Chondrocyte (in vitro differentiated cells): ENCODE measurements at places on chromosomes 7 and 10.

DNA sequence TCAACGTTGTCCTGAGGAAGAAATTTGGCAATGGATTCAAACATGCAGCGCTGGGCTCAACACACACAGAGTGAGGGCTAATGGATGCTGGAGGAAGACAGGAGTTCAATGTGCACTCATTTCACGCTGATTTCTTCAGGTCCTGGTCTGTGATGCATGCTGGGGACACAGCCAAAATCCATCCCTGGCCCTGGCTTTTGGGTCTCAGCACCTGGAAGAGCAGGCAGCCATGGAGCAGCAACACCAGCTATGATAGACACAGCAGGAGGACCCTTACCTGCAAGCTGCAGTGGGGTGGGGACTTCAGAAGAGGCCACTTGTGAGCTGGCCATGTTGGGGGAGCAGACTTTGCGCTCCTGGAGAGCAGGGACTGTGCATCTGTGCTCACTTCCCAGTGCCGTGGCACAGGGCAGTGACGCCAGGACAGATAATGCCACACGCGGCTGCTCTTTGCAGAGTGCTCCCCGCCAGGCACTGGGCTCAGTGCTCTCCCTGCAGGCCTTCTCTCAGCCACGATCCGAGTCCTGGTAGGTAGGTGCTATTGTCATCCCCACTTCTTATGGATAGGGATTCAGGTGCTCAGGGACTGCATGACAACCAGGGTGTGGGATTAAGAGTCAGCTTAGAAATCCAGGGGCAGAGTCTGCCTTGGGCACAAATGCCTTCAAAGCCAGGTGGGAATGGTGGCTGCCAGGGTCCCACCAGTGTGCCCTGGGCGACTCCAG is 138.8 kb upstream of the UNC5B start:
- peaks cover 46% of the 10 kb centered on the region for H3K27me3 ChIP-seq
- peak; percentile 67 for DNase-seq
- H3K27ac ChIP-seq, result no peak overlapping the region
- peaks cover 4% of the 10 kb centered on the region for H3K36me3 ChIP-seq
- H3K4me3 ChIP-seq, result no peak overlapping the region

DNA sequence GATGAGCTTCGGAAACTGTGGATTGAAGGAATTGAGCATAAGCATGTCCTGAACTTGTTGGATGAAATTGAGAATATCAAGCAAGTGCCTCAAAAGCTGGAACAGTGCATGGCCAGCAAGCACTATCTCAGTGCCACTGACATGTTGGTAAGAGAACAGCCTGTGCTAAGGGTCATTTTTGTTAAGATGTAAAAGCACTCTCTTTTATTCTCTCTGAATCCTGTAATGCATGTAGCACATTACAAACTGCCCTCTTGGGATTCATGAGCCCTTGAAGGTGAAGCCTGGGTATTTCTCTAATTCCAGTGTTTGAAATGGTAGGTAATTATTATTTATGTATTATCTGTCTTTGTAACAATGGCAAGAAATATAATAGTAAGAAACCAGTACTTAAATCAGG is 36.1 kb downstream of the EXOC4 start:
- DNase-seq, result no peak
- peaks cover 12% of the 10 kb centered on the region for H3K4me1 ChIP-seq
- H3K27me3 ChIP-seq, result no peaks in the 10 kb centered on the region
- H3K4me3 ChIP-seq, result no peak overlapping the region

DNA sequence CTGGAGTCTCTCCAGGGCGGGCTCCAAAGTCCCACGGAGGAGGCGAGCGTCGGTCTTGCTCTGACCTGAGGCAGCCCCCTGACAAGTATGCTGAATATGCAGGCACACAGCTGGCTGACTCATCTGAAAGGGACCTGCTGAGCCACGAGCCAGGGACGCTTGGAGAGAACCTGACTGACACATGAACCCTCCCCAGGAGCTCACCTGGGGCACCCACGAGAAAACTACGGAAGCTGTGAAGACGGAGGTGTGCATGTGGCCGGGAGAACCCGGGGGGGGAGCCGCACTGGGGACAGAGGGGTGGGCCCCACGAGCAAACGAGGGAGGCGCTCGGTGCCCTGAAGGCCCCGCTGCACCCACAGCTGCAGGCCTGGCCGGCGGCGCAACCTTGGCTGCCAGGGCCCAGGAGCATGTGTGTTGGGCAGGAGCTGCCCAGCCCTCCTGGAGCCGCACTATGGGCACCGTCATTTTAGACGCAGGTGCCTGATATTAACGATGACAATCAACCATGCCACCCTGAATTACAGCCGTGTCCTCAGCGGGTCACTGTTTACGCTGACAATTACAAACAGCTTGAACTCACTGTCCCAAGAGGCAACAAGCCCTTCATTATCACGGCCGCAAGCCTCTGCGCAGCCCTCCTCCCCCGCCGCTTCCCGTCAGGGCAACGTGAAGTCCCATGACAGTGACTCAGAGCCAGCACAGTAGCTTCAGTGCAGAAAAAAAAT is 64.7 kb downstream of the DIP2C start:
- no peak for DNase-seq
- no peaks in the 10 kb centered on the region for H3K36me3 ChIP-seq

DNA sequence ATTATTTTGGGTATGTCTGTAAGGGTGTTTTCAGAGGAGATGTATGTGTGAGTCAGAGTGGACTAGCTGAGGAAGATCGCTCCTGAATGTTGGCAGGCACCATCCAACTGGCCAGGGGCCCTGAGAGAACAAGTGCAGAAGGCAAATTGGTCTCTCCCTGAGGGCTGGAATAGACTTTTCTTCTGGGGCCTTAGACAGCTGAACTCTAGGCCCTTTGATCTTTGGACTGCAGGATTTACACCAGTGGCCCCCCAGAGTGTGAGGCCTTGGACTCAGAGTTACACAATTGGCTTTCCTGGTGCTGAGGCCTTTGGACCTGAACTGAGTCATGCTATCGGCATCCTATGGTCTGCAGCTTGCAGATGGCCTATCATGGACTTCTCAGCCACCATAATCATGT is 217.2 kb downstream of the REEP3 start:
- no peaks in the 10 kb centered on the region for H3K27me3 ChIP-seq
- no peak overlapping the region for H3K4me3 ChIP-seq
- peaks cover 6% of the 10 kb centered on the region for H3K4me1 ChIP-seq
- no peaks in the 10 kb centered on the region for H3K36me3 ChIP-seq

- H3K4me1 ChIP-seq, result no peaks in the 10 kb centered on the region
- no peak overlapping the region for H3K4me3 ChIP-seq
- H3K27me3 ChIP-seq, result no peaks in the 10 kb centered on the region
- no peak overlapping the region for H3K27ac ChIP-seq
Observed at GRCh38 chr10:85902051-85902450, 464.5 kb downstream of the GRID1 start.

- no peak for DNase-seq
- H3K4me1 ChIP-seq, result peaks cover 10% of the 10 kb centered on the region
- no peaks in the 10 kb centered on the region for H3K27me3 ChIP-seq
Observed at GRCh38 chr10:92891885-92892690, 43.8 kb downstream of the EXOC6 start.

GRCh38 chr7:96097835-96098234 is 224.1 kb downstream of the SLC25A13 start:
- H3K27ac ChIP-seq, result no peak overlapping the region
- H3K27me3 ChIP-seq, result no peaks in the 10 kb centered on the region
- peaks cover 11% of the 10 kb centered on the region for H3K4me1 ChIP-seq
- no peak overlapping the region for H3K4me3 ChIP-seq

GRCh38 chr10:22761569-22762220 is 47.3 kb upstream of the PIP4K2A start:
- H3K27ac ChIP-seq, result no peak overlapping the region
- H3K27me3 ChIP-seq, result no peaks in the 10 kb centered on the region
- no peaks in the 10 kb centered on the region for H3K36me3 ChIP-seq
- DNase-seq, result no peak
- no peak overlapping the region for H3K4me3 ChIP-seq

DNA sequence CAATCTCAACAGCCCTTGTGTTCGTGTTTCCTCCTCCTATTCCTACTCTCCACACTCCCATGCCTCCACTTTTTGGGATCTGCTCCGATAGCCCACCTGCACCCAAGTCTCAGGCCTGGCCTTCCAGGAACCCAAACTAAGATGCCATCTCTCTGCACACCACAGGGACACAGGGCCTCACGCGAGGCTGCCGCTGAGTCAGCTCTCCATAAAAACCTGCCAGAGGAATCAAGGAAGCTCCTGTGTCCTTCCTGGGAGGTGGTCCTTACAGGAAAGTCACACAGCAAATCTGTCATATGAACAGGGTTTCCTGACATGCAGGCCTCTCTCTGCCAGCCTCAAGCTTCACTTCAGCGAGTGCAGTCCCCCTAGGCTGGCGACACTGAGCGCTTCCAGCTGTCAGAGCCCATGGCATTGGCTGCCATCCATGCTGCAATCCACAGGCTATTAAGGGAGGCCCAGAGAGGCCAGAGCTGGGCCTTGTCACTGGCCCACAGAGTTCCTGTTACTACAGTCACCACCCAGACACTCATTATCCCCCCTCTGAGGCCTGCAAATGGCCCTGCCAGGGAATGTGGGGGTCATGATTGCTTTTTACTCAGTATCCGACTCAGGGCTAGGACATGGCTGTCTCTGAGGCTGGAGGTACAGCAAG is 151.4 kb downstream of the OAT start:
- peaks cover 15% of the 10 kb centered on the region for H3K4me1 ChIP-seq
- peak; percentile 53 for DNase-seq
- H3K27ac ChIP-seq, result peak overlapping the region; percentile 89

- H3K36me3 ChIP-seq, result peaks cover 16% of the 10 kb centered on the region
- peak overlapping the region; percentile 92 for H3K4me3 ChIP-seq
- peaks cover 48% of the 10 kb centered on the region for H3K4me1 ChIP-seq
- H3K27me3 ChIP-seq, result no peaks in the 10 kb centered on the region
Observed at GRCh38 chr7:92832534-92833023, 3.8 kb downstream of the CDK6 start.

DNA sequence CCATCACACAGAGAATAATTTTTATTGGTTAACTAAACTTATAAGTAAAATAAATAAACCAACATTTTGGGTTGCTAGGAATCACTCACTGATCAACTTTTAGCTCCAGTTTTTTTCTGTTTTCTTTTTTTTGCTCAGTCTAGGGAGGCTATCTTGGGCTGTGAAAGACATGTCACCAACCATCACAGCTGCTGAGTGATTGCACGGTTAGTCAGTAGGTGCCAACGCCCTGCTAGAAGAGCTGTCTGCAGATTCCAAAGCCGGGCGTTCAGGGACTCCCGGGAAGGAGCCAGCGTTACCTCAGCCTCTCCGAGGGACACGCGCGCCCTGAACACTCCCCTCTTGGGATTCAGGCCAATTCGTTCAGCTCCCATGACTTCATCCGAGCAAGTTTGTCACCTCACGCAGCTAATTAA is 604 bp upstream of the STAM start:
- peak overlapping the region; percentile 97 for H3K4me3 ChIP-seq
- no peaks in the 10 kb centered on the region for H3K27me3 ChIP-seq
- DNase-seq, result no peak
- H3K4me1 ChIP-seq, result peaks cover 42% of the 10 kb centered on the region
- peaks cover 2% of the 10 kb centered on the region for H3K36me3 ChIP-seq
- H3K27ac ChIP-seq, result peak overlapping the region; percentile 100

DNA sequence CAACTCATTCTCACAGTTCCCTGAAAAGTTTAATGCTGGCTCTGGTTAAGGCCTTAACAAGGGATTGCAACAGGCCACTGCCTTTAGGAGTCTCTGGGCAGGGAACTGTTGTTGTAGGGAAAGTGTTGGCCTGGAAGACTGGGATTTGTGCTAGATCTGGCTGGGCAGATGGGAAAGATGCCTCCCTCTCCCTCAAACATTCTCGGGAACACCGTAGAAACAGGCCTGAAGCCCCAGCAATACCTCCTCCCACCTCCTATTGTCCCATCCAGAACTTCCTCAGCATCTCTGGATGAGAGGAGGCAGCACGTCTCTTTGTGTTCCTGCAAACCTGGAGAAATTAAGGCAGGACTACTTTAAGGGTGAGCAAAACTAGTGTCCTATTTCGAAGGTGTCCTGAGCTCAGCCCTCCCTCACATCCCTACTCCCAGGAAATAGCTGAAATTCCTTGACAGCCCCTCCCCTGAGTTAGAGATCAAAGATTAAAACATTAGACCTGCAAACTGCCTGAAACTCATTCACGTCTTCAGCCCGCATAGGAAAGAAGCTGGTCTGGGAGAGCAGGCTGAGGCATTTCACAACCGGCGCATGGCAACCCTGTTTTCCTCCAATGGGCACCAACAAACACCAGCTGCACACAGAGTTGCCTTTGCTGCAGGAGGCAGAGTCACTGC is 10.9 kb upstream of the MAP3K8 start:
- H3K4me1 ChIP-seq, result peaks cover 13% of the 10 kb centered on the region
- no peaks in the 10 kb centered on the region for H3K36me3 ChIP-seq
- DNase-seq, result no peak

GRCh38 chr7:107913851-107914250 is 22.9 kb downstream of the DLD start:
- no peak overlapping the region for H3K4me3 ChIP-seq
- peaks cover 35% of the 10 kb centered on the region for H3K36me3 ChIP-seq
- H3K27ac ChIP-seq, result no peak overlapping the region
- no peaks in the 10 kb centered on the region for H3K4me1 ChIP-seq

DNA sequence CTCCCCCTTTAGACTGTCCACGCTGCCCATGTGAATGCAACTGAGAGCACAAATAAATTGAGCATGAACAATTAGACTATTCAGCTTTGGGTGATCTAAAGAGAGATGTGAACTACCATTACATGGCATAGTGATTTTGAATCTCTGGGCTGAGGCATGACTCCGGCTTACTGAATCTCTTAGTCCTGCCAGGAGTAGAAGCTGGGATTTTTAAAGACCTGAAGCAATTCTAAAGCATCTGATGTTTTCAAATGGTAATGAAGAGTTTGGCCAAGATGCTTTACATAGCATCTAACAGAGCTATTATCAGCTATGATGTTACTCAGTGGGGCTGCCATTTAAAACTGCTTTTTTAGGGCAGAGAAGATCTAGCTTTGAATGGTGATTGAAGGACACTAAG is 1059.1 kb downstream of the SORCS3 start:
- no peaks in the 10 kb centered on the region for H3K4me1 ChIP-seq
- H3K36me3 ChIP-seq, result no peaks in the 10 kb centered on the region
- no peak overlapping the region for H3K27ac ChIP-seq
- H3K4me3 ChIP-seq, result no peak overlapping the region

DNA sequence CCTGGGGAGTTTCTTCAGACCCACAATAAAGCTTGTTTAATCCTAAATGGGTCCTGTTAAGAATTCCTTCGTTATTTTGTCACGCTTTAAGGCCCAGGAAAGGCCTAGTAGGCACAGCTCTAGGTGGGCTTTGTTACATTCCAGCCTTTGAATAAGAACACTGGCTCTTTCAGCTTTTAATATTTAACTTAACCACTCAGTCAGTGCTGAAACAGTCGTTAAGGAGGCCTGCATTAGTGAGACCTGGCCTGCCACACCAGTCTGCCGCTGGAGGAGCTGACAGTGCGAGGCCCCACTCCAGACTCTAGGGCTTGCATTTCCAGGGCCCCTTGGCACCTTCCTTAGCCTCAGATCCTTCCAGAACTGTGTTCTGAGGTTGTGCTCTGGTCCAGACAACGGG is 351.4 kb downstream of the GLRX3 start:
- no peak overlapping the region for H3K27ac ChIP-seq
- peaks cover 18% of the 10 kb centered on the region for H3K4me1 ChIP-seq
- no peak overlapping the region for H3K4me3 ChIP-seq
- DNase-seq, result no peak
